Bronchial epithelial cell (primary cell): ENCODE measurements at places on chromosomes 3 and 15.

GRCh38 chr3:124396339-124396950 lies 333.8 kb upstream of the UMPS start:
- DNase-seq, result no peak

DNA sequence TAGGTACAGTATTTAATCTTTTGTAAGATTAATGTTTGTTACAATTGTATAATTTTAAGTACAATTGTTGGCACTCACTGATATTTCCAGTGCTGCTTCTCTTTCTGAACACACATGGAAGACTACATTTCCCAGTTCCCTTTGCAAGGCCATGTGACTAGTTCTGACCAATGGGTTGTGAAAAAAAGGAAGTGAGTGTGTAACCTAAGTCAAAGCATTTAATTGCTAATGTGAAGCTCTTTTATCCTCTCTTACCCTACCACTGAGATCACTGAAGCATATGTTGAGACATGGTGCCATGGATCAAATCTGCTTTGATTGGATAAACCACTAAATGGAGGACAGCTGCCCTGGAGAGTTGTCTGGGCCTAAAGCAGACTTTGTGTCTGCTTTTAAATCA lies 83.9 kb upstream of the PLXND1 start:
- peak; percentile 80 for DNase-seq

DNA sequence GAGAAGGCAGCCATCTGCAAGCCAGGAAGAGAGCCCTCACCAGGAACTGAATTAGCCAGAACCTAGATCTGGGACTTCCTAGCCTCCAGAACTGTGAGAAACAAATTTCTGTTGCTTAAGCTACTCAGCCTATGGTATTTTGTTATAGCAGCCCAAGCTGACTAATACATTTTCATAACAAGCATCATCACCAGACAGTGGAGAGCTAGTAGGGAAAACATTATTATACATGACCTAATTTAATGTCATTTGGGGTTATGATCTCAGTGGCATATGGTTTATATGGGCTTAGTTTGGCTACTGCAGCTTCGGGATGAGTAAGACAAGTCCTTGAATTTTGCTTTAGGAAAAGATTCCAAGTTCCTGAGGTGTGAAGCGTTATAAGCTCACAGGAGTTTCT lies 35.6 kb downstream of the LNP1 start:
- no peak for DNase-seq

GRCh38 chr15:51494411-51495314 lies 127.9 kb downstream of the DMXL2 start:
- DNase-seq, result peak; percentile 90

- DNase-seq, result no peak
These were observed 49.5 kb downstream of the ARHGAP31 start for GRCh38 chr3:119343719-119344118.
